ENCODE measurements at places on chromosomes 16 and 17. TPM values are rescaled to one million over a fixed set of nuclear protein-coding genes. Genes with fewer than 3 reads are reported as not detected.

DNA sequence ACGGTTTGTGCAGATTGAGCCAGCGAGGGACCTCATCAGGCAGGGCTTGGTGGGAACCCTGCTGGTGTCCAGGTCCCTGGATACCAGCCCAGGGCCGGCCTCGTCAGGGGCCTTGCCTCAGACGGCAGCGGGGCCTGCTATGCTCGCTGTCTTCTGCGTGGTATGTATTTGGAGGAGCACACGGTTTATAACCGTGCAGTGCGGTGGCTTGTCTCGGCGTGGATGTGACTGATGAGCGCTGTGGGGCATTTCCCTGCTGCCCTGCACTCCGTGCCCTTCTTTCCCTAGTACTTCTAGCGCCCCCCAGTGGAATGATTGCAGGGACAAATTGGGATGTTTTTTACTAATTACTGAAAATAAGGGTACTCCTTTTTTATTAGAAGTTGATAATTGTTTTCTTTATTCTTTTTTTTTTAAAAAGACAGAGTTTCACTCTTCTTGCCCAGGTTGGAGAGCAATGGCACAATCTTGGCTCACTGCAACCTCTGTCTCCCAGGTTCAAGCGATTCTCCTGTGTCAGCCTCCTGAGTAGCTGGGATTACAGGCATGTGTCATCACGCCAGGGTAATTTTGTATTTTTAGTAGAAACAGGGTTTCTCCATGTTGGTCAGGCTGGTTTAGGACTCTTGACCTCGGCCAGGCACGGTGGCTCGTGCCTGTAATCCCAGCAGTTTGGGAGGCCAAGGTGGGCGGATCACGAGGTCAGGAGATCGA, 15.3 kb downstream of the TBCD start:
- peak; percentile 69 for DNase-seq

DNA sequence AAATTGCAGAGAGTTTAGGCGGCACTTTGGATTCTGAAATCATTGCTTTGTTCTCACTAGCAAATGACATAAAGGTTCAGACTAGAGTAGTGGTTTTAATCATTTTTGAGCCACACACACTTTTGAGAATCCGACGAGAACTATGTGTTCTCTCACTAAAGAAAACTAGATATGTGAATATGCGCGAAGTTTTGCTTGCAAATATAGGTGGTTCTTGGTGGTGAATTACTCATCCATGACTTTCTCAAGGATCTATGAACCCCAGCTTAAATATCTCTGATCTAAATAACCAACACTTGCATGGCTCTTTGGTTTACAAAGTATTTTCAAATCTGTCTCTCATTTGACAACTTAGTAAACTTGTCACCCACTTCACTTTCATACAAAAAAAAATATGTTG, 54.8 kb downstream of the NOG start:
- no peak for DNase-seq

DNA sequence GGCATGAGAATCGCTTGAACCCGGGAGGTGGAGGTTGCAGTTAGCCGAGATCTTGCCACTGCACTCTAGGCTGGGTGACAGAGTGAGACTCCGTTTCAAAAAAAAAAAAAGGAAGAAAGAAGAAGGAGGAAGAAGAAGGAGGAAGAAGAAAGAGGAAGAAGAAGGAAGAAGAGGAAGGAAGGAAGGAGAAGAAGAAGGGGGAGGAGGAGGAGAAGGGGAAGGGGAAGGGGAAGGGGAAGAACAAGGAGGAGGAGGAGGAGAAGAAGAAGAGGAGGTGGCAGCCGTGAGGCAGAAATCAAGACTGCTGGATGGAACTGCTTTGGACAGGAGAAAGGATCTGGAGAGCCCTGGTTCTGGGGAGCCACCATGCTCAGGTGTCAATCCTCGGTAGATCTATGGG, 29.7 kb upstream of the PEMT start:
- no peak for DNase-seq

DNA sequence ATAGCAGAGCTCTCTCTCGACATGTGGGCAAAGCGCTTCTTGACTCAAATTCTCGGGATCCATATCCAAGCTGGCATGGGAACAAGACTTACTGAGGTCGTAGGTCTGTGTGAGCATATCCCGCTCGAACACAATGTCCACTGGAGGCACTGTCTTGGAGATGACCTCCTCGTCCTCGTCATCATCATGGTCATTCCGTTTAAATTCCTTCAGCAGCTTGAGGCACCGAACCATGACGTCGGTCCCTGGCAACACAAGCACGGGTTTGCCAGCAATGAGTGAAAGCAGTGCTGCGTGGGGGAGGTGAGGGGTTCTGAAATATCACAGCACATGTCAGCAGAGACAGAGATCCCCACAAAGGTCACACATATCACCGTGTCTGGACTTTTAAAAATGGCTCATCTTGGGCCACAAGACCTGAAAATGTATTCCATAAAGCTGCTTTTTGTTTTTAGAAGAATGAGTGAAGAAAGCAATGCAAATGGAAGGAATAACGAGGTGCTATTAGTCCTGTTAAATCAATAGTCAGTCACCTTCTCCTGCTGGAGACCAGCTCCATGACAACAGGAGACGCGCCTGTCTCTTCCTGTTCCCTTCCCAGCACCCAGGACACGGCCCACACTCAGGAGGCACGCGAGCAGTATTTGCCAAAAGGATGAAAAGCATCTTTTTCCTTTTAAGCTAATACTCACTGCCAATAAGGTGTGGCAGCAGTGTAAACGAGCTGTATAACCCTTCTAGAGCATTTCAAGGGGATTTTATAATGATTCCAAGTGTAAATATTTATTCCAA, 37.9 kb downstream of the GTF3C1 start:
- DNase-seq, result no peak

- no peak for DNase-seq
Observed at GRCh38 chr17:48330421-48330820, 99.6 kb downstream of the SKAP1 start.

DNA sequence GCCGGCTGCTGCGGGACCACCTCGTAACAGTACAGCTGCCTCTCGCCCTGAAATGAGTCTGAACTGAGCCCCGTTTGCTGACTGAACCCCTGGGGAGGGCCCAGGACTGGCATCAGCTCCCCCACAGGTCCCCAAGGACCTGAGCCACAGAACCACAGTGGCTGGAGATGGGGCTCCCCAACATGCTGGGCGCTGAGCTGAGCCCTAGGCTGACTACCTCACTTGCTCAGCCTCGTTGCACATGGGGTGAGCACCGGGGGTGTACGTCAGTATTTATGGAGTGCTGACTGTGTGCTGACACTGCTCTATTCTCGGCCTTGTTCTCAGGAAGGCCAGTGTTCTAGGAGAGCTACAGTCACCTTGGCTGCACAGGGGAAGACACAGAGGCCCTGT, 6.6 kb upstream of the VASN start:
- DNase-seq, result no peak

Gene KRTAP2-1
- total RNA-seq, result not detected

- no peak for DNase-seq
Observed at GRCh38 chr17:69062860-69063581, 2.3 kb upstream of the ABCA9 start.

DNA sequence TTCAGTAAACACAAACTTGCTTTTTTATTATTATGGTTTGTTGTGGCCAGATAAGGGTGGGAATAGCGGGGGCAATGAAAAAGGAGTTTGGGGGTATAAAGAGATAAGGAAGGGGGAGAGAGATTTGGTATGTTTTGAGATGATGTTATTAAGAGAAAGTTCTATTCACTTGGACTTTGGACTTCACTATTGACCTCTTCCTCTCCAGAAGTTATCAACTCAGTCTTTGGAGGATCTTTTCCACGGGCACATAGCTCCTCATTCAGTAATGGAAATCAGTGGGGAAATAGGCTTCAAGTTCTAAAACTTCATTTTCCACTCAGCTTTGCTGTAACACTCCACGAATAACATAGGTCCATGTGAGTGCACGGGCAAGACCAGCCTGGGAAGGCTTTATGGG, 23.2 kb downstream of the PROCA1 start:
- DNase-seq, result no peak

Gene NF1
- 22.6 TPM for total RNA-seq

Measured in dermis microvascular lymphatic vessel endothelial cell (primary cell).